ENCODE measurements at places on chromosomes 11 and 22.

DNA sequence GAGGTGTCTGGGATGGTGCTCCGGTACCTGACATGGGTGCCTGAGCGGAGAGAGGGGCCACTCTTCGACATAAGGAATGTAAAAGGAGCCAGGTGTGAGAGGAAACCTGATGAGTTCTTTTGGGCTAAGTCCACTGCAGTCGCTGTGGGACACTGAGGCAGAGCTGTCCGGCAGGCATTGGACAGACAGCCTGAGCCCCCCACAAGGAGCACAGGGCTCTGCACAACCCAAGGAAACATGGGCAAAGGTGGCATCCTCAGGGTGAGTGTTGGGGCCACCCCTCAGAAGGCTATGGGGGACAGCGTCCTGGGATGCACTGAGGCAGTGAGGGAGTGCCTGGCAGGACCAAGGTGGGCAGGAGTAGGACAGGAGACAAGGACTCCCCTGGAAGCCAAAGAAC, 57.7 kb upstream of the EMID1 start:
- DNase-seq = no peak

GRCh38 chr11:12845739-12846358, 163.3 kb upstream of the RASSF10 start:
- DNase-seq = no peak

DNA sequence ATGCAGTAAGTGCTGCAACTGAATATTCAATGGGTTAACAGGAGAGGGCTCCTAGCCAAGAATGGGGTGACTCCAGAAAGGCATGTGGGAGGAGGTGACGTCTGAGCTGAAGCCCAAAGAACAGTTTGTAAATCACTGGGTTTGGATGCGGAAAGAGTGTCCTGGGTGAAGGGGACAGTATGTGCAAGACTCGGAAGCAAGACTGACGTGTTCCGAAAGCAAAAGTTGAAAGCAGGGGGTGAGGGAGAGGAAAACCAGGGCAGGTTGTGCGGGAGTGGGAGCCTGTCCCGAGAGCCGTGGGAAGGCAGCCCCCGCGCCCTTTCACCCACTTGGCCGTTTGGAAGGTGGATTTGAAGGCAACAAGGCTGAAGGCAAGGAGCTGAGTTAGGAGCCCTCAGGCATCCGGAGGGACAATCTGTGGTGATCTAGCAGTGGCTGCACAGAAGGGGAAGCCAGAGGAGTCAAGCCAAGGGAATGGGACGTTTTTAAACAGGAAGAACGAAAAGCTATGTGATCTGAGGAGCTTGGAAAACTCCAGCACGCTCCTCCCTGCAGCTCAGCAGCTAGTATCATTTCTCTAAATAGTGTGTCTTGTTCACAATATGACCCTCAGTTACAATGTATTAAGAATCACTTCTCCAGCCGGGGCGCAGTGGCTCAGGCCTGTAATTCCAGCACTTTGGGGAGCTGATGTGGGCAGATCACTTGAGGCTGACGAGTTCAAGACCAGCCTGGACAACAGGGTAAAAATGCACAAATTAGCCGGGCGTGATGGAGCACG, 7.7 kb downstream of the SLC25A18 start:
- no peak for DNase-seq

- no peak for DNase-seq
Observed at GRCh38 chr22:19220867-19221266, 42.3 kb upstream of the SLC25A1 start.

GRCh38 chr22:37282385-37282677, at the start of gene CYTH4:
CYTH4 (plus strand) TSS chr22:37282508; CDS start chr22:37282570, 62 bp downstream.
- DNase-seq = peak; percentile 71

GRCh38 chr11:28616160-28616965, 508.2 kb downstream of the METTL15 start:
- DNase-seq = no peak

Data from activated T-cell treated with anti-CD3 and anti-CD28 coated beads for 1 hour (primary cell).